ENCODE measurements at places on chromosomes 6 and 20.

DNA sequence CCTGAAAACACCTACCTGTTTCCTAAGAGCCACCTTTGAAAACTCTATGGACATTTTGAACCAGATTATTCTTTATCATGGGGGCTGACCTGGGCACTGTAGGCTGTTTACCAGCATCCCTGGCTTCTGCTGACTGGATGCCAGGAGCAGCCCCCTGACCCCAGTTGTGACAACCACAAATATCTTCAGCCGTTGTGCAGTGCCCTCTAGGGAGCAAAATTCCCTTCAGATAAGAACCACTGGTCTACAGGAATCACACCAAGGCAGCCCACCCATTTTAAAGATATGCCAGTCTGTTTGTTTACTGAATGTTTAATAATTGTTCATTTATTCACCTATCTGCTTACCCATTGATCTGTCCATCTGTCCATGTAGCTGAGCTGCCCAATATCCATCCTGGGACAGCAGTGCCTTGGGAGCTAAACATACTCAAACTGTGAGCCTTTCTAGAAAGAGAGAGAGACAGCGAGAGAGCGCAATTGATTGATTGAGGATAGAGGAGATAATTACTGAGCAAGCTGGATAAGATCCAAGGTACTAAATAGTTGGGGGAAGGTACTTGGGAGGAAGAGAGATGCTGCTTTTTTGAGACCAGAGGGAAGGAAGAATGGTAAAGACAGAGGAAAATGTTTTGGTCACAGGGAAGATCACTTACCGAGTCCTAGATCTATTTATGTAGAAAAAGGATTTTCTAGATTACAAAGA lies 276.8 kb downstream of the NRN1 start:
- no peak for DNase-seq

DNA sequence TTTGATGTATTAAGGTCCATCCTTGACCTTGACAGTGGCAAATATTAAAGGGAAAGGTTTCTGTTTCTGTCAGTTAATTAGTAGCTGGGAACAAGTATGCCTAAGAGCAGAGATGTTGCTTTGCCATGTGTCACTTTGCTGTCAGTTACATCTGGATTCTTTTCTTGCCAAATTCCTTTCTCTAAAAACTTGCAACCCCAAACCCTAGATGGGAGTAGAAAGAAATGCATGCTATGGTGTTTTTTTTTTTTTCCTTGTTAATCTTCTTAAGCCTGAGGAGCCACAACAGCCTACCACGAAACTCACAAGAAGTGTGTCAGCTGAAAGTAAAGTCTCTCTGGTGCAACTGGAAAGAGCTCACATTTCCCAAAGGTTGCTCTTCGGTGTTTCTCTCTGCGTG lies 18.0 kb upstream of the CLDN20 start:
- DNase-seq, result peak; percentile 37

GRCh38 chr6:143323729-143324470 lies 126.6 kb downstream of the ADAT2 start:
- no peak for DNase-seq

DNA sequence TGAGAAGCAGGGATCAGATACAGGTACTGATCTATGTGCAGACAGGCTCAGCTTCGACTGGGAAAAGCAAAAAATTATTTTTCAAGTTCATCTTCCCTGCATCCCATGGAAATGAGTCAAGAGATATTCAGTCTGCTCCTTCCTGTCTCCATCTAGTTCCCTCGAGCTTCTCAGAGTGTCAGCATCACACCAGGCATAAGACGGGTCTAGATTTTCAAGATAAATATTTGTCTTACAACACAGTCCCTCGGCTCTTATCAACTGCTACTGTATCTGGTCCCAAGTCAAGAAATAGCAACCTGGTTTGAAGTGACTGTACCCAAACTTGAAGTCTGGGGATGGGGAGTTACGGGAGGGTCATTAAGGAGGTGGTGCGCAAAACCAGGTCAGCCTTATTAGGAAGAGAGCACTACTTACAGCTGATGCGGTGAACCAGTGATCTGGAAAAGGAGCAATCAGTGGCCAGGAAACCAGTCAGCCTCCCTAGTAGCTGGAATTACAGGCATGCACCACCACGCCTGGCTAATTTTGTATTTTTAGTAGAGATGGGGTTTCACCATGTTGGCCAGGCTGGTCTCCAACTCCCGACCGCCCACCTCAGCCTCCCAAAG lies 29.7 kb downstream of the ZMYND8 start:
- DNase-seq, result peak; percentile 39
